Activated CD8-positive, alpha-beta memory T cell treated with anti-CD3 and anti-CD28 coated beads, Interleukin-2, amount 10 ng/mL, durations not matched to agents 7 days and 5 days (primary cell): ENCODE measurements at places on chromosomes 2 and 18. TPM values are rescaled to one million over a fixed set of nuclear protein-coding genes. Genes with fewer than 3 reads are reported as not detected.

DNA sequence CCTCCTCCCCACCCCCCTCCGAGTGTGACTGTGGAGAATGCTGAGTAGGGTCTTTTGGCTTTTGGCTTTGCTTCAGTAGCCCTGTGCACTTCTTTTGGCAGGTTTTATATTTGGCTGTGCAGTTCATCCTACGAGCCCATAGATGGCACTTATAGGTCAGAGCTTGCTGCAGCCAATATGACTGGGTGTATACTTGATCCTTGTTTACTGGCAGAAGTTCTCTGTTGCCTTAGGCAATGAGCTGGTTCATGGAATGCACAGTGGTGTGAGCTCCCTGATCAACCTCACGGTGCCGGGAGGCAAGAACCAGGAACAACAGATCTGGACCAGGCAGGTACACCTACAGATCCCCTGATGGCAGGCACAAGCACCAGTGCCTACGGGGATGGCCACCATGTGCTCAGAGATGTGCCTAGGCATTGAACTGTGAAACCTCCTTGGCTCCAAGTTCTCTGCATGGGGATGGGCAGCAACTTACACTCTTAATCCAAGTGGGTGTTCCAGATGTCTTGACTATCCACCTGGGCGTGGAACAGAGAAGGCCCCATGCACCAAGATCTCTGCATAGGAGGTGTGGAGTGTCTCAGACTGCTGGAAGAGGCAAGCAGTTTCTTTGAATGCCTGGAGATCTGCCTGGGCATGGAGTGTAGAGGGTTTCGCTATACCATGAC lies 190.4 kb downstream of the KIAA1328 start:
- no peak for DNase-seq

DNA sequence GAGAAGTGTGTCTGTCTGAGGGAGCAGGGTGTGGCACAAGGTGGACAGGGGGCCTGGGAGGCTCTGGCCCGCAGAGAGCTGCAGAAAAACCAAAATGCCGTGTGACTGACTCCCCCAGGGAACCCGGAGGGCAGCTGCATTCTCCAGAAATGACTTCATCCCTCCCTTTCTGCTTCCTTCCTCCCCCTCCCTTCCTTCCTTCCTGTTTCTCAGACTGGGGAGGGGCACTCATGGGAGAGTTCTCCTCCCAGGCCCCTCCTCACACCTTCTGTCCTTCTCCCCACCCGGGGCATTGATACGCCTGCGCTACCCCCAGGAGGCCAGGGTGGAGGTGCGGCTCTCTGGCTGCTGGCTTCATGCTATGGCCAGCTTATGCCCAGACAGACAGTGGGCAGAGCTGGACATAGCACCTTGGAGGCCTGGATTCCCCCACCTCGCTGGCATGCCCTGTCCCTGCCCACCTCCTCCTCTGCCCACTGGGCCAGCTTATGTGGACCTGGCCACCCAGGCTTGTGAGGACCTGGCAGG lies 8.2 kb upstream of the GPR17 start:
- DNase-seq = no peak

DNA sequence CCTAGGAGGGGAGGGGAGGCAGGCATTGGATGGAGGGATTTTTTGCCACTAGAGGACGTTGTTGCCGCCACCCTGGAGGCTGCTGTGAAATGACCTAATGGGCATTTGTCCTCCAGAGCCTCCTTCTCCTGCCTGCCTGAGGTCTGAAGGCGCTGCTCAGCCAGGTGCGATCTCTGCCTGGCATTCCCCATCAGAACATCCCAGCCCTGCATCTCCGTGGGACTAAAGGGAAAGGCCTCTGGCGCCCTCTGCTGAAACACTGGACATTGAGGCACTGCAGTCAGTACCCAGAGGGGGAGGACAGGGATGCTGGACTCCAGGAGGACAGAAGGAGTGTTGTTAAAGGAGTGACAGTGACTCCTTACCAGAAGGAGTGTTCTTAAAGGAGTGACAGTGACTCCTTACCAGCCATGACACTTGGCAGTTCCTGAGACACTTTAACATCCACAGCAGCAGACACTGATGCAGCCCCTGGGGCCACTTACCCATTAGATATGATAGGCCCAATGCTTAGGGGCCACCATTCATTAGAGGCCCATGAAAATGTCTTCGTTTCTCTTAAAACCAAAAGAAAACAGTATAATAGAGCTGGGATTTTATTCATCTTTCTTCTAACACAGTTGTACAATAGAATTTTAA lies 17.0 kb downstream of the THNSL2 start:
- DNase-seq = peak; percentile 53

DNA sequence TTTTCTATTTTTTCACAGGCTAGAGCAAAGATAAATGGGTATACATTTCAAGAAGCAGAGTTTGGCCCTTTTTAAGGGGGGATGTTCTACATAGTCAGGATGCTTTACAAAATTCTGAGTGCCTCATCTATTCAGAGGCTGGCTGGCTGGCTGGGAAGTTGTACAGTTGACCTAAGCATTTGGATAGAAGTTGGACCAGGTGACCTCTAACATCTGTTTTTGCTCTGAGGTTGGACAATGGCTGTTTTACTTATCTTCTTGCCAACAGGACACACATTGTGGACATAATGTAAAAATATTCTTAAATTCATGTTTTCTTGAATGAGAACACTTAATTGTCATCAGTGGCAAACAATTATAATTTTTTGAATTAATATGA lies 205.4 kb downstream of the PTPRM start:
- no peak for DNase-seq

GRCh38 chr2:242053921-242054320 lies 184.4 kb downstream of the RTP5 start:
- no peak for DNase-seq

GRCh38 chr2:246489-247144 lies 17.2 kb downstream of the SH3YL1 start:
- DNase-seq = no peak

GRCh38 chr2:19894134-19894792 lies 7.5 kb downstream of the TTC32 start:
- DNase-seq = no peak

DNA sequence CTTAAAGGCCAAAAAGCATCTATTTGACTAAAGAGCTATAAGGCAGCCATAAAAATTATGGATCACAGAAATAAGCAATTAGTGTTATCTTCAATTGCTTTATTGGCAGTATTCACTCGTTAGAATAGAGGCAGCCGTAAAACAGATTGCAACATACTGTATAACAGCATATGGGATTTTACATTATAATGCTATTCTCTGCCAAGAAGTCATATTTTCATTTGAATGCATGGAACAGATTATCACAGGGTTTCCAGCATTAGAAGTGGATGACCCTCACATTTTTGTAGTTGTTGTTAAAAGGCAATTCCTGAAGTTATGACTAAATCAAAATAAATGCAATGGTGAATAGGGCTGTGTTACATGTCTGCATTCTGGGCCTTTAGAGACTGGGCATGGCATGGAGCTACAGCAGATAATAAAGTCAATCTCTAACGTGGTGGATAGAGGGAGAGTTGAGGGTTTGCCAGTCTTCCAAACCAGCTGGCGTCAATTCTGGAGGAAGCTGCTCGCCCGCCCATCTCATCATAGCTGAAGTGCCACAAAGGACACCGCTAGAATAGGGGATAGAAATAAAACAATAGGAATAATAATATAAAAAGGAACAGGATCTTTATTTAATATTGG lies 155.4 kb upstream of the VRK2 start:
- no peak for DNase-seq

DNA sequence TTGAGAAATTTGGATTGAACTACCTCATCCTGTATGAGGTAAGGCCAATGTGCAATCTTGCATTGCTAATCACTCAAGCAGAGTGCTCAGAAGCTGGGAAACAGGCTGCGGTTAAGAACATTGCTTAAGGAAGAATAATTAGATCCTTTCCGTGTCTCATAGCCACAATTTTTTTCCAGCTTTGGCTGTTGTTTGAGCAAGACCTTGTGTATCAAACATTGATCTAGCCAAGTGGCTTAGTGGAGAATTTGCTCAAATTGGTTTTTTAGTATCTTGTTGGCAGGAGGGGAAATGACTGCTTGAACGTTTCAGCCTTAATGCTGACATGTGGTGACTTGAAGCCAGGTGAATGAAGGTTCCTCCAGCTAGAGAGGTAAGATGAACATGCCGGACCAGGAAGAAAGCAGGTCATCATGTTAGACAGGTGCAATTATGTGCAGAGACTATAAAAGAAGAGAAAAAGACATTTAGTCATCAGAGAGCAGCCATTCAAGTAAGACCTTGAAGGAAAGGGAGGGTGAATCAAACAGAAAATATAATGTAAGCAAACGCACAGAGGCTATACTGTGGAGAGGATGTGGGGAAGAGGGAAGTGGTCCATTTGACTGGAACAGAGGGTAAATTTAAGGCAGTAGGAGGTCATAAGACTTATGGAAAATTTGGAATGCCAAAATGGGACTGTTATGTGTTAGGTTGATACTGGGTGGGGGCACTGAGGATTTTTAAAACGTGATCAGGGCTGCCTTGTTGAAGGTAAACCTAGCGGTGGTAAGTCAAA lies 98.9 kb upstream of the CYP1B1 start:
- DNase-seq = no peak

GRCh38 chr2:225999692-226000091 lies 600.2 kb downstream of the NYAP2 start:
- no peak for DNase-seq

GRCh38 chr2:165766326-165766927 lies 27.6 kb downstream of the GALNT3 start:
- no peak for DNase-seq

DNA sequence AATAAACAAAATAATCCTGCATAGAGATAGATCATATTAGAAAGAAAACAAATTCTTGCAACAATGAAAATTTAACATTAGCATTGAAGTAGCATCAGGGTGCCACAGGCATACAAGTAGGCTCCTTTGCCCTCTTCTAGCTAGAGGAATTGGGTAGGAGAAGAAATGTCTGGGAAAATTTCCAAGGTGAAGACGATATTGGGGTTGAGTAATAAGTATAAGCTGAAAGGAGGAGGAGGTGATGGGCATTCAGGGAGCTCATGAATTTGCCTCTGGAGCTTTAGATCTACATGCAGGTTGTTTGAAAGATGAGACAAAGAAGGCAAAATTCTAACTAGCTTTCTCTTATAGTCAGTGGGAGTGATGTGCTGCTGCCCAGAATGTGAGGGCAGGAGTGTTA lies 504.9 kb downstream of the CCDC85A start:
- DNase-seq = no peak

DNA sequence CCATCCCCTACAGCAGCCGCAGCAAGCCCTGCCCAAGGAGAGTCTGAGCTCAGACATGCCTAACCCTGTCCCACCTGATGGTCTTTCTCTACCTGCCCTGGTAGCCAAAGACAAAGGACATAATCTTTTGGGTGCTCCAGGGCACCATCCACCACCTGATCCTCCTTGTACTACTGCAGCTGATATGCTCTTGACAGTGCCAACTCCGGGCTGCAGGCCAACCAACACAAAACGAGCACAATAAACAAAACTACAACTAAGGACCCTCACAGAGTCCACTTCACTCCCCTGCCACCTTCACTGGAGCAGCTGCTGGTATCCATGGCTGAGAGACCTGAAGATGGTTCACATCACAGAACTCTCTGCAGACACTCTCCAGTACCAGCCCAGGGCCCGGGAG lies 106.3 kb downstream of the GRB14 start:
- no peak for DNase-seq

DNA sequence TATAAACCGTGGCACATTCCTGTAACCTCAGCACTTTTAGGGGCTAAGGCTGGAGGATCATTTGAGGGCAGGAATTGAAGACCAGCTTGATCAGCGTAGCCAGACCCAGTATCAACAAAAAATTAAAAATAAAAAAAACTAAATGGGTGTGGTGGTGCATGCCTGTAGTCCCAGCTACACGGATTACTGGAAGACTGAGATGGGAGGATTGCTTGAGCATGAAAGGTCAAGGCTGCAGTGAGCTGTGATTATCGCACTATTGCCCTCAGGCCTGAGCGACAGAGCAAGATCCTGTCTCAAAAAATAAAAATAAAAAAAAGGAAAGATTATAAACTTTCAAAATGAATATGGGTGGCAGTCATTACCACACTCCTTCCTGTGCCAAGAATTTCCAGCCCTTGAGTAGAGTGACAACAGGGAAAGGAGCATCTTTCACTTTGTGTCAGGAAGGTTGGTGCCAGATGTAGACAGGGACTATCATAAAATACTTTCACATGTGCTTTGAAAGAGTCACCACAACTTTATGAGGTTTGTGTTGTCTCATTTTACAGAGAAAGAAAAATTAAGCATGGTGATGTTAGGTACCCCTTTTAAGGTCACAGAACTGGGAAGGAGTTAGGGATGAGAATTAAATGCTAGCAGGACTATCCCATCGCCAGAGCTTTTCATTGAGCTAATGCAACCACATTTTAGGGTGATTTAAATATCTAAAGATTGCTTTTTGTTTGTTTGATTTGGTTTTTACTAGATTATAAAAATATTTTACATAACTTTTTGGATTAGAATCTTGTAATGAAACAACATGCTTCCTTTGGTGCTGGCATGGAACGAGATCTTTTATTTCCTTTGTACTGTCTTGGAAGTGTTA lies 1617.4 kb upstream of the ACVR2A start:
- no peak for DNase-seq

- DNase-seq = no peak
Observed at GRCh38 chr2:136393514-136393913, 275.6 kb upstream of the CXCR4 start.

GRCh38 chr18:23438608-23439366 lies 14.3 kb upstream of the RIOK3 start:
- no peak for DNase-seq

DNA sequence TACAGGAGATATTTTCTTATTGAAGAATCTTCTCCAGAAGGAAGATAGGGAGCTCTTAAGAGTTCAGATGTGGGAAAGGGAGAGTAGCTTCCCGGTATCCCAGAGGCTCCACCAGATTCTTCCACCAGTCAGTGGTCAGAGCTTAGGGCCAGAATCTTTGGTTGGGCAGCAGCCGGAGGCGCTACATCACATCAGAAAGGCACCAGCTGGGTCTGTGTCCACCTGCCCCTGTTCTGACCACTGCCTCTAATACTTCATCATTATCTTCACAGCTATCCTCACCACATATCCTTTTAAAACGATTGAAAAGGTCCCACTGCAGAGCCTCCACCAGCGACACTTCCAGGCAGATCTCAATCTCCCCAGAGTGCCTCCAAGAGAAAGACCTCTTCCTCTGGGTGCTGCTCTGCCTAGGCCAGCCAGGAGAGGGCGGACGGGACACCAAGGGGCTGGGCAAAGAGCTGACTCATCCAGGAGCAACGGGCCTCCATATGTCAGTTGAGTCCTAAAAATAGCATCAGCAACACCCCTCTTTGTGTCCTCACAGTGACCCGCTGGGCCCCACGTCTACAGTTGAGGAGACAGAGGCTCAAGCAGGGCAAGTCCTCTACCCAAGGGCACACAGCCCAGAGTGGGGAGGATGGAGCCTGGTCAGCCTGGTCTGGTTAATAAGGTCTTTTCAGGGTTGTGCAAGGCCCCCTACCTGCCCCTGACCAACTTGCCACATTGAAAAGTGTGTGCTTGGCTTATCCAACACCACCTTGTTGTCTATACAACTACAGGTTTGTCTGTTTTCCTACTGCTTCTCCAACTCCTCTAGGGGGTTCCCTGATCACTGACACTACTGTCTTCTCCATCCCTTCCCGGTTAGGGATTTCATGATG lies 81.2 kb downstream of the ADD2 start:
- DNase-seq = peak; percentile 57

- DNase-seq = no peak
Observed at GRCh38 chr2:79604748-79605147, 91.9 kb downstream of the CTNNA2 start.

Gene BMP10
- not detected for total RNA-seq

Gene ATAD2B
- 18.2 TPM for total RNA-seq

Gene ARHGEF4
- 0.41 TPM for total RNA-seq

Gene DNAJC5G
- total RNA-seq = not detected

Gene CDH19
- total RNA-seq = not detected

Gene COL4A4
- not detected for total RNA-seq
